ENCODE measurements at places on chromosomes 12 and 14.
A peak's percentile ranks its signal among the peaks of the same experiment; 100 is the strongest.

GRCh38 chr12:13375583-13376345, 179.2 kb downstream of the EMP1 start:
- no peak for DNase-seq

- no peak for DNase-seq
Observed at GRCh38 chr12:132581348-132582057, 28.9 kb downstream of the LRCOL1 start.

DNA sequence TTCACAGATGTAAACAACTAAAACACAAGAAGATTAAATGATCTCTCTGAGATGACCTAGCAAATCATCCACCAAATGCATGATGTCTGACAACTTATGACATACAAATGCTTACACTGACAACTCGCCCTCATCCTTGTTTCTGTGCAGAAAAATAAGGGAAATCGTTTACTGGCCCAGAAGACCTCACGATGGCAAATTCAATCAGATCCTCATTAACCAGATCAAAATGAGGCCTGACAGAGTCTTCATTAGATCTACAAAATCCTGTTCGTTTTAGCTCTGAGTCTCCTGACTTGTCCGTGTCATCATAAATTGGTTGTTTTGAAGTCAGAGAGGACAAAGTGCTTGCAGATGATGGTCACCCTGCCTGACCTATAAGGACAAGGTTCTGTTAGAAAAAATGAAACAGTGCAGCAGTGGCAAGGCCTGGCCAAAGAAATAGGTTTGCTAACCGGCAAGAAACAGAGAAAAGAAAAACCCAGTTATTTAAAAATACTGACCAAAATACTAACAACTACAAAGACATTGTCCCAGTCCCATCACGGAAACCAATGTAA, 109.5 kb downstream of the BTG1 start:
- no peak for DNase-seq

GRCh38 chr14:70018713-70019211, 139.5 kb downstream of the SMOC1 start:
- no peak for DNase-seq

DNA sequence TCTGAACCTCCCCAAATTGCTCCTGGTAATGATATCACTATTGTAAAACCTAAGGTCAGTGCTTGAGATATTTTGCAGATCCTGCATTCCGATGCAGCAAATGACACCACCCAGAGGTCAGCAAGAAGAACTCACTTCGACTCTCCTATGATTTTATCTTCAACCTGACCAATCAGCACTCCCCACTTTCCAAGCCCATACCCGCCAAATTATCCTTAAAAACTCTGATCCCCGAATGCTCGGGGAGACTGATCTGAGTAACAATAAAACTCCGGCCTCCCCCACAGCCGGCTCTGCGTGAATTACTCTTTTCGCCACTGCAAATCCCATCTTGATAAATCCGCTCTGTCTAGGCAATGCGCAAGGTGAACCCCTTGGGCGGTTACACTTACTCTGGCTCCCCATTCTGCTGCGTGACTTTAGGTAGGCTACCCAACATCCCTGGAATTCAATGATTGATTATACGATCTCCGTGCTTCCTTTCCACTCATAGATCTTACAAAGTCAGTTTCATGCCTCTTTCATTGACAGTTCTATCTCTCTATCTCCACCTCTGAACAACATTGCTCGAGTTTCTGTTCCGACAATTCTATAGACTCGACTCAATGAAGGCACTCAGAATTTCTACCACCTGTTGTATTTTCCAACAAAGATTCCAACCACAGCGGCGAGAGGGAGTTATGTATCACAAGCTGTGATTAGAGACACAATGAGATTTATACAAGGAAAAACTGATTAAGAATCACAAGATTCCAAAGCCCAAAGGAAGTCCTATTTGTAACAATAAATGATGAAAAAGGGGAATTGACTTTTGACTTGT, 939 bp downstream of the NPC2 start:
- DNase-seq, result peak; percentile 57

GRCh38 chr12:5521456-5522325, 89.8 kb downstream of the NTF3 start:
- DNase-seq, result no peak

DNA sequence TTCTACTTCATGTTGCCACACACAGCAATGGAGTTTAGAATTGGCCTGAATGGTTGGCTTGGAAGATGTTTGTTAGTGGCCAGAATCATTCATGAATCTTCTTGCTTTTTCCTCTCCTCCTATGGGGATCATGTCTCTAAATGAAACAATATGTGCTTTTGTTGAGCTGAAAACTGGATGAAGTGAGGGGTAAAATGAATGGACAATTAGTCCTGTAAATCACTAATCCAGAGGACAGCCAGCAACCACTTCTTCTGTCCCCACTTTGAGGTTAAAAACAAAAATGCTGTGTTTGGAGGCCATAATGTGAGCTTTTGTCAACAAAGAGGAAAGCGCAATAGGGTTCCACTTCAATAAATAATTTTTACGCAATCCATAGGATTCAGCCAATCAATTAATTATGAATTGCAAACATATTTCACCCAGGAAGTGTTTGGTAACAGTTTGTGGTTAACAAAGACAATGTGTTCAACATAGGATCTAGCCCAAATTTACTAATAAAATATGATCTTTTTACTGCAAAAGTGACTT, 30.3 kb upstream of the AMIGO2 start:
- DNase-seq, result no peak

DNA sequence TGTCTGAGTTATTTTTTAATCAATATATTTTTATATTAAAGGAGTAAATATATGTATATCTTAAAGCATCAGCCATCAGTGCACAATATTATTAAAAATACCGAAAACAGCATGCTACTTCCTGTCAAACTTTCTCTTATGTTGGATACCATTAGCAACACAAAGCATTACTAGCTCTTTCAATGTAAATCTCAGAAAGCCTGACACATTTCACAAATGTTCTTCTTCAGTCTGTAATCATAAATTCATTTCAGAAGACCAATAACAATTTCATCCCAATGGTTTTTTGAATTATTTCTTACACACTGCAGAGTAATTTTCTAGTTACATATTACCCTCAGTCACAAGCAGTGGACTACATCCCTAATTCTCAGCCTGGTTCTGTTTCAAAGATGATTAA, 226.9 kb downstream of the LRRK2 start:
- no peak for DNase-seq

DNA sequence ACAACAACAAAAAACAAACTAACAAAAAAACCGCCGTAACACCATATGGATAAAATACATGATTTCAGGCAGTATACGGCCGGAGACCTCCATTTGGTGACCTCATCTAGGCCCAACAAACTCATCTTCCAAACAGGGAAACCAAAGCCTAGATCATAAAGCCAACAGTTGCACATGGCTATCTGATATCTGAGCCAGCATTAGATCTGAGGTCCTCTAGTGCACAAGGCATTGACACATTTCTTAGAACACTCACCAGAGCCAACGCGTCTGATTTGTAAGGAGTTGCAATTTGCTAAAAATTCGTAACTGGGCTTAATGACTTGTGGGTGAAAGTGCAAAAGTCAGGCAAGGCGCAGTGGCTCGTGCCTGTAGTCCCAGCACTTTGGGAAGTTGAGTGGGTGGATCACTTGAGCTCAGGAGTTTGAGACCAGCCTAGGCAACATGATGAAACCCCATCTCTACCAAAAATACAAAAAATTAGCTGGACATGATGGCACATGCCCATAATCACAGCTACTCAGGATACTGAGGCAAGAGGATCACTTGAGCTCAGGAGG, 42.0 kb upstream of the NUDT4 start:
- no peak for DNase-seq

DNA sequence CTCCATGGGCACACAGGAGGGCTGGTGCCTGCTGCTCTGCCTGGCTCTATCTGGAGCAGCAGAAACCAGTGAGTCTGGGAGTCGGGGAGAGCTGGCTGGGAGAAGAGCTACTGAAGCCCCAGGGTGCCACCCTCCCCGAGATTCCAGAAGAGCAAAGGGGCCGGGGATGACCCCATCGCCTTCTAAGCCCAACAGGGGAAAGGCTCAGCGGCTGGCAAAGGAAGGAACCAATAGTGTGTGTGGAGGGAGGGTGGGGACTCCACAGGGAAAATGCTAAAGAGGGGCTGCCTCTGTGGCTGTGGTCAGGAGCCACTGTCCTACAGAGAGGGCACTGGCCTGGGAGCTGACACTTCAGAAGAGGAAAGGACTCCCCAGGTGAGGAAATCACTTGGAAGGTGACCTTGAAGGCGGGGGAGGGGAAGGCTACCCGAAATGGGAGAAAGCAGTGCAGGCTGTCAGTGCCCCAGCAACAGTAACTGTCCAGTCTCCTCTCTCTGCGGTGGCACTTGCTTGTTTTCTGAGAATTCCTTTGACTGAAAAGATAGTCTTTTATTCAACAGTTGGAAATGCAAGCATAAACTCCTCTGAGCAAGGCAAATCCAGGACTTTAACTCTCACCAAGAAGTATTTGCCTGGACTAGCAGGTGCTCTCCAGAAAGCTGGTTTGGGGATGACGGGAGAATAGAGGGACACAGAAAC, 552 bp downstream of the TAPBPL start:
- peak; percentile 17 for DNase-seq

- DNase-seq, result no peak
Observed at GRCh38 chr14:21169573-21169972, 13.7 kb upstream of the OR5AU1 start.

GRCh38 chr12:3207175-3207574, 130.0 kb downstream of the TSPAN9 start:
- DNase-seq, result no peak

- no peak for DNase-seq
Observed at GRCh38 chr14:83969998-83970397, 1559.9 kb upstream of the FLRT2 start.

DNA sequence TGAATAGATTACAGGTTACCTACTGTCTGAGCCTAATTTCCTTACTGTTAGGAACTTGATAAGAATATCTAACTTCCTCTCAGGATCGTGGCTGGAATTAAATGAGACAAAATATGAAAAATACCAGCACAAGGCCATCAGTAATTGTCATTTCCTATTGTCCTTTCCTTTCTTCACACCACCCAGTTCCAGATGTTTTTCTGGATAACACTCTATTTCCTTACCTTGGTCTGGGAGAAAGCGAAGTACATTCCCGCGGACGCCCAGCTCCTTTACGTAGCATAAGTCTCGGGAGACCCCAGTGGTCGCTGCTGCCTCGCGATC, 376 bp downstream of the GDF3 start:
- DNase-seq, result no peak

GRCh38 chr12:18629916-18630315, 107.9 kb downstream of the PLCZ1 start:
- DNase-seq, result no peak

- peak; percentile 72 for DNase-seq
Observed at GRCh38 chr12:112303004-112303403, 79.2 kb downstream of the HECTD4 start.

GRCh38 chr12:42749239-42749638, 159.7 kb upstream of the PRICKLE1 start:
- DNase-seq, result no peak

DNA sequence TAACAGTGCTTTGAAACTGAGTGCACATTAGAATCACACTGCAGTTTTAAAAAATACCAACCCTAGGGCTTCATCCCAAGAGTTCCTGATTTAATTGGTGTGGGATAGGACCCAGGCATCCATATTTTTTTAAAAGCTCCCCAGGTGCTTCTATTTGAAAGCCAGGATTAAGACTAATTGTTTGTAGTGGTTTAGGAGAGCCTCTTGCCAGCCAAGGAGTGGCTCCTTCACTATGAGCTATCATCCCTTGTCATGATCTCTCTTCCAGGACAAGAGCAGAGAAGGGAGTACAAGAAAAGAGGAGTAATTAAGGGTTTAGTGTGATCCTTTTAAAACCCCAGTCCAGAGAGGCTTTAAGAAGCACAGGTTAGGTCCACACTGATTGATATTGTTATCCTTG, 178.0 kb downstream of the CAND1 start:
- DNase-seq, result no peak

DNA sequence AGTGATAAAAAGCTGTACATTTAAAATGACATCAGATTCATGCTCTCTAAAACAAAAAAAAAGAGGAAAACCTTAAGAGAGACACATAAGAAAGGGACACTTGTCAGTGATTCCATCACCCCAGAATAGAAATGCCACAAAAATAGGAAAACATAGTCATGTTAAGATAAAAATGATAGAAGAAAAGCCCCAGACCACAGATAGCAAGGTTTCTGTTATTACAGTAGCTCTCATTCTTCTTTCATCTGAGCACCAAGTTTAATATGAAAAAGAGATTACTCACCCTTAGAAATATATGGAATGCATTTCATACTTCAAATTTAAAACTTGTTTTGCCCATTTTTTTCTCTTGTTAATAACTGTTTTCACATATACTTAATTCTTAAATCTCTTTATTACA, 217.2 kb downstream of the EGLN3 start:
- DNase-seq, result no peak

DNA sequence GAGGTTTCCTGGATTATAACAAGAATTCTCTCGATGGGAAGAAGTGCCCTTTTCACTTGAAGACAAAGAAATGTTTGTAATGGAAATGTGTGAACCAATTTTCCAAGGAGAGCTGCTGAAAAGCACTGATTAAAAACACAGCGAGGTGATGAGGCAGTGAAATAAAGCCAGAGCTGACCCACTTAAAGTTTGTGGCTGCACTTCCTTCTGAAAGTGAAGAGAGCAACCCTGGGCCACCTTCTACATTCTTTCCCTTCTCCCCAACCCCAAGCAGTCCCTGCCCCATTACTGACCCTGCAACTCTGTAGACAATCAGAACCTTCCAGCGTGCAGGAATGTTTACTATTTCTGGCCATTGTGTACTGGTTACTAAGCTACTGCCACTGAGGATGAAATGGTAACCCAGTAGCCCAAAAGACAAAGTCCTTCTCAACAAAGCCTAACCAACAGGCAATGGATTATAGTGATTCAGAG, 173.9 kb downstream of the TTC7B start:
- peak; percentile 38 for DNase-seq

GRCh38 chr12:5577741-5578140, 145.8 kb downstream of the NTF3 start:
- no peak for DNase-seq

DNA sequence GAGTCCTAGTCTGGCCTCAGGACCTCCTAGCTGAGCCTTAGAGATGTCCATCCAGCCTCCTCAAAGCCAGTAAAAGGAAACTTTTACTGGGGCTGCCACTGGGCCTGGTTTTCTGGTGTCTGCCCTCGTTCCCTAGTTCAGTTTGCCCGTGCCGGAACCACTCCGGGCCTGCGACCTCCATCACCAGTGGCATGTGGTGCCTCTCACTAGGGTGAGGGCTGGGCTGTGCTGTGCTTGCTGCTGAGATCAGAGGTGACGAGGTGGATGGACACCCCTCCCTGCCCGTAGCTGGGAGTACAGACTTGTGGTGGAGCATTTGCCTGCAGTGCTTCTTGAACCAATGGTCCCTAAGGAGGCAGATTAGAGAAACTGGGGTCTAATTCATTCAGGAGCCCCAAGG, 75.7 kb downstream of the B4GALNT3 start:
- no peak for DNase-seq

- no peak for DNase-seq
Observed at GRCh38 chr14:101150039-101150610, 246.6 kb upstream of the RTL1 start.

Measured in fibroblast of skin of back (primary cell).